ENCODE measurements at places on chromosomes 5 and 9.

- no peak for DNase-seq
These were observed 675.5 kb downstream of the HTR1A start for GRCh38 chr5:63286724-63287123.

GRCh38 chr5:134793111-134793510, 34.5 kb downstream of the DDX46 start:
- DNase-seq, result no peak

DNA sequence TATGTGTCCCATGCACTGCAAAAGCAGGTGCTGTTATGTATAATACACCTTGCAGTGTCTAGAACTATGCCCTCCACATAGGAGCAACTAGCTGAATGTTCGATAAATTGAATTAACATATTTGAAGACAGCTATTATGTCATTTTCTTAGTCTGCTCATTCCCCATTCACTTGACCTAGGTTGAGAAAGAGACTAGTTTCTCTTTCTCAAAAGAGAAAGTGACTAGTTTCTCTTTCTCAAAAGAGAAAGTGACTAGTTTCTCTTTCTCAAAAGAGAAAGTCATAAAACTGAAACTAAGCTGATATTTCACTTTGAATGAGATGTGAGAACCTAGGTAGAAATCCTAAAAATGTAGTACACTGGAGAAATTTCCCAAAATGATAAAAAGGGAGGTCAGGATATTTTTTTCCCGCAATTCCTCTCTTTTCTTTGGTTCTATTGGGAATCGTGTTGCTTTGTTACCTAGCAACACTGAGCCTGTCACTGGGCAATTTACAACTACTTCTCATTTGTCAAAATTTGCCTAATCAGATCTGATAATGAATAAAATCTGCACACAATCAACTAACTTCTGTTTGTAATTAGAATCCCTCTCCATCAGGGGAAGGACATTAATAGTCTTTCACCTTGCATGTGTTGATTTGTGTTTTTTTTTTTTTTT, 132.0 kb upstream of the GRIA1 start:
- DNase-seq, result no peak

GRCh38 chr5:19630876-19631275, 357.1 kb downstream of the CDH18 start:
- DNase-seq, result no peak

- no peak for DNase-seq
These were observed 27.0 kb upstream of the PRRC2B start for GRCh38 chr9:131366761-131367401.

- no peak for DNase-seq
These were observed 195.0 kb downstream of the RGS3 start for GRCh38 chr9:113658545-113658895.

GRCh38 chr5:124234022-124234769, 512.2 kb downstream of the ZNF608 start:
- DNase-seq, result no peak

GRCh38 chr5:150862070-150862469, 15.7 kb downstream of the IRGM start:
- DNase-seq, result no peak

- DNase-seq, result no peak
These were observed 14.4 kb downstream of the DOCK8 start for GRCh38 chr9:228929-229695.

- DNase-seq, result no peak
These were observed 160.8 kb downstream of the CEMIP2 start for GRCh38 chr9:71607461-71607881.

DNA sequence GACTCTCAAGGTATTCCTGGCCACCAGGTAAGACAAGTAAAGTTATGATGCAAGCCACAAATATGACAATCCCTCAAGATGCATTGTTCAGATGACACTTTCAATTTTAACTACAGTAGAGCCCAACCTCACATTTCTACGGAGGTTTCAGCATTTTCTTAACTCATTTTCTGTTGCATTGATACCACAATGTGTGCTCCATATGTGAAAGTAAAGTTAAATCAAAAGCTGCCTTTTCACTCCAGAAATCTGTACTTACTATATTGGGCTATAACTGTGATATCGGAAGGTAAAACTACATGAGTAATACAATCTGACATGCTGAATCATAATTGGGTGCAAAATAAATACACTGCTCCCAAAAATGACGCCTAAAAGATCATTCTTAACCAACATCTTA, 333.6 kb upstream of the MEF2C start:
- DNase-seq, result no peak

- DNase-seq, result no peak
These were observed 7.6 kb downstream of the HACD4 start for GRCh38 chr9:21023861-21024260.

GRCh38 chr9:82031538-82032280, 43.1 kb downstream of the SPATA31D1 start:
- DNase-seq, result no peak

- no peak for DNase-seq
These were observed 117.9 kb downstream of the ANXA1 start for GRCh38 chr9:73269430-73270101.

- DNase-seq, result no peak
These were observed 1.4 kb upstream of the CTXN3 start for GRCh38 chr5:127647361-127647958.

DNA sequence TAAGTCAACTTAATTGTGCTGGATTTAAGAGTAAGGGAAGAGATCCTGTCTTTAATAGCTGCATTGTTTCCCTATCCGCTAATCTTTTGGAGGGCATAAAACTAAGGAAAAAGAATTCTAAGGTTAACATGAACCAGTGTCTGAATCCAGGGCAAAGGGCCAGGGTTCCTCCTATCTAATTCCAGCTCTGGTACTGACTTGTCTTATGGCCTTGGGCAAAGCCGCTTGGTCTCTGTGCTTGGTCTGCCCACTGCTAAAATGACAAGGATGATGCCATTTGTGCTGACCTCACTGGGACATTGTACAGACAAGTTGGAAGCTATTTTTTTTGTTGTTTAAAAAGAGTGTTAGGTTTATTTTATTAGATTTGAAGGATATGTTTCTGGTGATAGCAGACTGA, 334.7 kb upstream of the PIK3R1 start:
- no peak for DNase-seq

- DNase-seq, result no peak
These were observed 25.3 kb upstream of the RASGEF1C start for GRCh38 chr5:180234271-180234670.

Measured in natural killer cell treated with Interleukin-12 subunit alpha and Interleukin-12 subunit beta and Interleukin-15 and Interleukin-18, amount 100 ng/mL, for 72 hours (primary cell).